ENCODE measurements at places on chromosomes 11 and 22.

- peak; percentile 51 for DNase-seq
Measured at GRCh38 chr22:20566420-20567260, 59.2 kb downstream of the MED15 start.

DNA sequence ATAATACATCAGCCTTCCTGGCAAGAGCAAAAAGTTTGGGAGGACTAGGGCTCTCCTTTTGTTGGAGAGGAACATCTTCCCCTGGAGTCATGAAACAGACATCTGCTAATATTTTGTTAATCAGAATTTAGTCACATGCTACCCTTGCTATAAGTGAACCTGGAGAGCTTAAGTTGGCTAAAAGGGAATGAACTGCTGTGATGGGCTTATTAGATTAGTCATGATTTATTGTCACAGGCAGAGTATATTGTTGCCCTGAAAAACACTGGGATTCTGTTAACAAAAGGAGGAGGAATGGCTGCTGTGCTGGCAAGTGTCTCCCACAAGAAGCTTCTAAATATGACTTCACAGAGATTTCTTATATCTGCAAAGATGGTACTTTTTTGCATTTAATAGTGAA is 16.0 kb downstream of the TCP11L1 start:
- DNase-seq = no peak

GRCh38 chr11:5550440-5551095 is 2.2 kb upstream of the OR52H1 start:
- DNase-seq = no peak

DNA sequence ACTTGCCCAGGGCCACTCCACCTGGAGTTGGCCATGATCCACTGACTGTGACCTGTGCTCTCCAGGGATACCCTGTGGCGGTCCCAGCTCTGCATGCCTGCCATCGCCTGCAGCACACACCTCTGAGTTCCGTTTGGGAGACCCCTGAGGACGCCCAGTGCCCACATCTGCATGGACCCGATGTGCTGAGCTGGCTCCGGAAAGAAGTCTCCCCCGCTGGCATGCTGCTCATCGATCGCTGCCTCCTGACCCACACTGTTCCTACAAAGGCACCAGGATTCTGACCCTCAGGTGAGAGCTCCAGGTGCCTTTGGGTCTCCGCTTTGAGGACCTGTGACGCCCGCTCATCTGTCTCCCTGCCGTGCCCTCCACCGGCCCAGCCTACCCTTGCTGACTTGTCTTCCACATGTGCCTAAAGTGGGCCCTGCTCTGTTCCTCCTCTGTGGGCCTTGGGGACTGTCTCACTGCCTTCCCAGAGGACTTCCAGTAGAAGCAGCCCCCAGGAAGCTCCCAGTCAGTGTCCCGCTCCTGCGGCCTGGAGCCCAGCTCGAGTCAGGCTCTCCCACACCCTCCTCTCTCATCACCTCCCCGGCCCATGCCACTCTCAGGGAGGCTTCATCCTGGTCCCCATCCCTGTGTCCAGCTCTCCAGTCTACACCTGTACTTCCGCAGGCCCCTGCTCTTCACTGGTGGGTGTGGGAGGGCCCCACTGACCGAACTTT is 5.9 kb upstream of the SLC25A1 start:
- no peak for DNase-seq

GRCh38 chr22:17434856-17435255 is 65.6 kb downstream of the CECR2 start:
- DNase-seq = no peak

DNA sequence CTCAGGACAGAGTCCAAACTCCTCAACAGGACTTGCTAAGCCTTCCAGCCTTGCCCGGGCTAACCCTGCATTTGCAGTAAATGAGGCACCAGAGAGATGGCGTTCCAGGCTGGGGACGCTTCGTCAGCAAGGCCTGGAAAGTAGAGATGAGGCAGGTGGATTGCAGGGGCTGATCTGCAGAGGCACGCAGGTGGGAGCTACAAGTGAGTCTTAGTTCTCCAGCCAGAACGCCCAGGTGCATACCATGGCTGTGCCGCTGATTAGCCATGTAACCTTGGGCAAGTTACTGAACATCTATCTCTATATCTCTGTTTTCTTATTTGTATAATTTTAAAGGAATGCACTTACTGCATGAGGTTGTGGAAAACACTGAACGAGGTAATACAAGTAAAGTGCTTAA is 52.7 kb upstream of the BARX2 start:
- DNase-seq = no peak

DNA sequence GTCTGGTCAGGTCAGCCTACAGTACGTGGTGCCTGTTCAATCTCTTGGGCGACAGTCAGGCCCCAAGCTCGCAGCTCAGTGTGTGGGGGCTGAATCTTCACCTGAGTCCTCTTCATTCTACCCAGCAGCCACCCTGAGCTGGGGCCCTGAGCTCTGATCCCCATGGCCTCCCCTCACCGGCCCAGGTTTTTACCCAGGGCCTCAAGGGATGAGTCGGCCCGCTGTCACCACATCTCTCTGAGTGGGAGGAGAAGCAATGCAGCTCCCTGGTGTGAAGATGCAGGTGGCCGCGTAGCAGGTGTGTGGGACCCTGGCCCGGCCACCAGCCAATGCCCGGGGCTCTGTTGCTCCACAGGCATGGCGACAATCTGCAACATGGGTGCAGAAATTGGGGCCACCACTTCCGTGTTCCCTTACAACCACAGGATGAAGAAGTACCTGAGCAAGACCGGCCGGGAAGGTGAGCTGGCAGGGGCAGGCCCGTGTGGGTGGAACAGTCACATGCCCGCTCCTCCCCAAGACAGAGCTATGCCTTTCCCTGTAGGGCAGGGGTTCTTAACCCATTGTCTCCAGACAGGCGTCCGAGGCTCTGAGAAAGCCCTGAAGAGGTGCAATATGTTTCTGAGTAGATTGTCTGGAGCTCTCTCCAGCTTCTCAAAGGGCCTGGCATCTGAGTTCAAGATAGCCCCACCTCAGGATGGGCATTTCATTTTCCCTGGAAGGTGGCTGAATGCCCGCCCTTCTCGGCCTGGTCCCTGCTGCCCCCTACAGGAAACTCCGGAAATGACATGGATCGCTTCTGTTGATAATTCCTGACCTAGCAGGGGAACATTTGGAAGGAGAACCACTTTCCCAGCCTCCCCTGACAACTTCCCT is 26.9 kb downstream of the POLR3H start:
- no peak for DNase-seq

DNA sequence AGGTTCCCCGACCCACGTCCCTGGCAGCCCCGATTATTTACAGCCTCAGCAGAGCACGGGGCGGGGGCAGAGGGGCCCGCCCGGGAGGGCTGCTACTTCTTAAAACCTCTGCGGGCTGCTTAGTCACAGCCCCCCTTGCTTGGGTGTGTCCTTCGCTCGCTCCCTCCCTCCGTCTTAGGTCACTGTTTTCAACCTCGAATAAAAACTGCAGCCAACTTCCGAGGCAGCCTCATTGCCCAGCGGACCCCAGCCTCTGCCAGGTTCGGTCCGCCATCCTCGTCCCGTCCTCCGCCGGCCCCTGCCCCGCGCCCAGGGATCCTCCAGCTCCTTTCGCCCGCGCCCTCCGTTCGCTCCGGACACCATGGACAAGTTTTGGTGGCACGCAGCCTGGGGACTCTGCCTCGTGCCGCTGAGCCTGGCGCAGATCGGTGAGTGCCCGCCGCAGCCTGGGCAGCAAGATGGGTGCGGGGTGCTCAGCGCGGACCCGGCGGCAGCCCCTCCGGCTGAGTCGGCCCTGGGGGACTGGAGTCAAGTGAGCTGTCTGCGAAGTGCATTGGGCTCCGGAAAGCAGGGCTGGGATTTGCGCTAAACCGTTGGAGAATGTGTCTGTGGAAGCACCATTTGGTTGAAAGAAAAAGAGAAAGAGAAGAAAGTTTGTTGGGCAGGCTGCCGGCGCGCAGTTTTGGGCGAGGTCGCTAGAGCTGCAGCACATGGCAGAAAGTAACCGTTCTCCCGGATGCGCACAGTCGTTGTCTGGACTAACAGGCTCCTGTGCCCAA is at the start of gene CD44:
CD44 (plus strand) TSS at position 229 of the 779 bp plus-strand sequence; CDS start at position 362, 133 bp downstream.
- peak; percentile 75 for DNase-seq

GRCh38 chr11:34960277-34960676 is 43.9 kb downstream of the PDHX start:
- DNase-seq = no peak

- DNase-seq = no peak
Measured at GRCh38 chr11:45233804-45234170, 52.4 kb downstream of the SYT13 start.

GRCh38 chr22:40463017-40463631 is 92.7 kb downstream of the SGSM3 start:
- DNase-seq = no peak

GRCh38 chr11:109794501-109794900 is 298.7 kb upstream of the ZC3H12C start:
- DNase-seq = no peak

GRCh38 chr22:46074771-46075551 is 75.4 kb upstream of the PPARA start:
- DNase-seq = no peak

DNA sequence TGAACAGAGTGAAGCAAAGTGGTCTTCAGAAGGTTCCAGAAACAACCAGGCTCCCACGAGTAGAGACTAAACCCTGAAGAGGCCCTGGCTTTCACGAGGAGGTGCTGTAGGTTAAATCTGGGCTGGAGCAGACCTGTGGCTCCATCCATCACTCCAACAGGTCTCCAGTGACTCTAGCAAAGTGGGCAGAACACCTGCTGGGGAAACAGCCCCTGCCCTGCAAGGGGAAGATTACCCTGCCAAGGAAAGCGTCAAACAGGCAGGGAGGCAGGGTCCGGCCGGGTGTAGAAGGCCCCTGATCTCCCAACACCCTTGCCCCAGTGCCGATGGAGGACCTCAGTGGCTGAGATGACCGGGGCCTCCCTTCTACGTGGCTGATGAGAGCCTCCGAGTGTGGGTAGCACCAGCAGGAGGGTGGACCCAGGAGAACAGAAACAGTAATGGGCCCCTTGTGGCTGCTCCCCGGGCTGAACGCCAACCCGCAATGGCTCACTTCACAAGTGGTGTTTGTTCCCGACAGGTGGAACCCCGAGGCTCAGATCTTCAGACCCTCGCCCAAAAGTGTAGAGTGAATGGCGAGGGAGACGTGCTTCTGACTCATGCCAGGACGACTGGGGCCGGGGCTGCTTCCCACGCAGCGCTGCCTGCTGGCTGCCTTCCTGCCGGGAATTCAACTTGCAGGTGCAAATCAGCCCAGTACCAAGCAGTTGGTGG is 112.0 kb downstream of the SHANK2 start:
- no peak for DNase-seq

- no peak for DNase-seq
Measured at GRCh38 chr11:124759266-124760204, 2.6 kb downstream of the ESAM start.

DNA sequence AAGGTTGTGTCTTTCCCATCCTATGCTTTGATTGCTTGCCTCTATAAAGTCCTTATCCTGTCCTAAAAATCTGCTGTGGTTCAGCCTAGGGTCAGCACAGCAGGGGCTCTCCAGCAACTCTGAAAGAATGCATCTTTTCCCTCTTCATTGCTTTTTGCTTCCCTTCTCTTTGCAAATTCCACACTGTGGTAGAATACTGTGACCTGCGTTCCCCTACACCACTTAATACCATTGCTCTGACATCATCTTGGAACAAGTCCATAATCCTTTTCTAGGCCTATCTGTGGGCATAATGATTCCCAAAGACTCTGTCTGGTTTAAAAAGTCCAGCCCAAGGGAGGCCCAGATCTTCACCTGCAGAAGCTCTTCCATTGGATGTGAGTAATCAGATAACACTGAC is 177.7 kb downstream of the NAV2 start:
- DNase-seq = no peak
